Inflammatory macrophage treated with lipopolysaccharide for 4 hours (primary cell): ENCODE measurements at places on chromosomes 13 and 19.

DNA sequence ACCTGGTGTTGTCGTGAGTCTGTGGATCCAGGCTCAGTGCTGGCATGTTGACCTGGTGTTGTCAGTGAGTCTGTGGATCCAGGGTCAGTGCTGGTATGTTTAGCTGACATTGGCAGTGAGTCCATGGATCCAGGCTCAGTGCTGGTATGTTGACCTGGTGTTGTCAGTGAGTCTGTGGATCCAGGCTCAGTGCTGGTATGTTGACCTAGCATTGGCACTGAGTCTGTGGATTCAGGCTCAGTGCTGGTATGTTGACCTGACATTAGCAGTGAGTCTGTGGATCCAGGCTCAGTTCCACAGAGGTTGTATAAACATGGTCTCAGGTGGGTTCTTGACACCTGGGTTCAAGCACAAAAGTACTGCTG is 16.8 kb upstream of the PDCD2L start:
- no peak for DNase-seq

DNA sequence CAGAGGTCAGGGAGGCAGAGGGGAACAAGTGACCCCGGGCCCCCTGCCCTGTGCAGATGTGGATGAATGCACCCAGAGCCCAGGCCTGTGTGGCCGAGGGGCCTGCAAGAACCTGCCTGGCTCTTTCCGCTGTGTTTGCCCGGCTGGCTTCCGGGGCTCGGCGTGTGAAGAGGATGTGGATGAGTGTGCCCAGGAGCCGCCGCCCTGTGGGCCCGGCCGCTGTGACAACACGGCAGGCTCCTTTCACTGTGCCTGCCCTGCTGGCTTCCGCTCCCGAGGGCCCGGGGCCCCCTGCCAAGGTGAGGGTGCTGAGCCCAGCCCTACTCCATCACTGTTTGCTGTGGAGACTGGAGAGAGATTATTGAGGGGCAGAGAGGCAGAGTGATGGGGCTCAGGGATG is 9.9 kb downstream of the LTBP4 start:
- DNase-seq: no peak

DNA sequence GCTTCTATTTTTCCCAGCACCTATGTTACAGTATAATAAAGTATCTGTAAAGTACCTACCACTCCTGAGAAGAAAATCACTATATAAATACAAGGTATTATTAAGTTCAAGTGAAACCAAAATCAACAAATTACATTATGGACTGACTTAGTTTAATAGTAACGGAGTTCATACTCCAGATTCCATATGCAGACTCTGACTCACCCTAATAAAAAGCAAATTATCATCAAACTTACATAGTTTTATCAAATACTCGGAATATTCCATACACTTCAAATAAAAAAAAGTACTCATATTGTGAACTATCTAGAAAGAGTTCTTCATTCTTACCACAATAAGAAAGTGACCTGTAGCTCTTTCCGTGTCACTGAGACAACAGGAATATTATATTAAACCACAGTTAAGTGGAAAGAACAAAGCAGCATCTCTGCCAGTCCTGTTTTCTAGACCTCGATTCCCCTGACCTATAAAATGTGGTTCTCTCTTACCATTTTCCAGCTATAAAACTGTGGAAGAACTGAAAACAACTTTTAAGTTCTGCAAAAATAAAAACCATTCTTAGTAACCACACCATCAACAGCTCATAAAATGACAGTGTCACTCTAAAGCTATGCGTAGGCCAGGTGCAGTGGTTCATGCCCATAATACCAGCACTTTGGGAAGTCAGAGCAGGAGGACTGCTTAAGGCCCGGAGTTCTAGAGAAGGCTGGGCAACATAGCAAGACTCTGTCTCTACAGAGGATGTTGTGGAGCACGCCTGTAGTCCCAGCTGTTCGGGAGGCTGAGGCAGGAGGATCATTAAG is 42.6 kb downstream of the USP12 start:
- no peak for DNase-seq

GRCh38 chr13:48806522-48806921 is 152.8 kb downstream of the CYSLTR2 start:
- peak; percentile 45 for DNase-seq

DNA sequence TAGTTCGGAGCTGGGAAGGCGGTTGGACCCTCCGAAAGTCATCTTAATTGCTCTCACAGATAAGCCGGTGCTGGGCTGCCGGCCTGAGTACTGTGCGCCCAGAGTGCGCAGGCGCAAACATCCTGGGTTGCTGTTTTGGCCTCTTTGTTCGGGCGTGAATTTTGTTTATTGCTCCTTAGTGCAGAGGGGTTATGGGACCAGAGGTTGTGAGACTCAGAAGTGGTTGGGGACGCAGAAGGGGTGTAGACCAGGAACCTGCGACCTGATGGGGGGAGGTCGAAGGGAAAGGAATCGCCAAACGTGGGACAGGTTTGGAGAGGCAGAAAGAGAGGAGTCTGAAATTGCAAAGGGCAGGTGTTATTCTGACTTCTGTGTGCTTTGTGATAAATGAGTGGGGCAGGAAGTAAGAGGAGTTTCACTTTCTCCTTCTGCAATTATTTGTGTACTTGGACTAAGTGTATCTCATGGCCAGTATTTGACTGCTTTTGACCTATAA is 607 bp upstream of the ZNF566 start:
- DNase-seq: peak; percentile 79
